Femur (tissue), 1 donor: ENCODE measurements at places on chromosomes 2 and 18.

DNA sequence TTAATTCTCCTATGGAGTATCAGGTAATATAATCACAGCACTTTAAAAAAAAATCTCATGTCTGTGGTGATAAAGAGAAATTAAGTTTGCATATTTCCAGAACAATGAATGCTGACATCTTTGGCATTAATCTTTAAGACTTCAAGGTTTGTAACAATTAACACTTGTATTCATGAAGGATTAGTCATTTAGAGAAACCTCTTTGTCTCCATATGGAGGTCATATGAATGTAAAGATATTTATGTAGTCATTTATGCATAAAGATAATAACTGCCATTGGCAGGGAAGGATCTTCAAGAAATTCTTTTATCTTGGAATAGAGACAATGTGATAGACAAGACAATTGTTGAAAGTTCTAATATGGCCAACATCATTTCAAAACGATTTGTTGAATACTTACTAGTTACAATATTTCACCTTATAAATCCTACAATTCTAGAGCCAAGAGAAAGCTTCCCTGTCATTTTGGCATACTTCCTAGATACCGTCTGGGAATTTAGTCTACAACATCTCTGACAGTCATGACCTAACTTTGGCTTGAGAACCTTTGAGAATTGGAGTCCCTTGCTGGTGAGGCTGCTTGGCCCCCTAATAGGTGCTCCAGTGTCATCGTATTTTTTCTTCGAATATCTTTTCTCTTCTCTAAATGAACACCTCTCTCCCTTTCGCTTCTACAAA lies 33.6 kb downstream of the RASGRP3 start:
- DNase-seq: no peak

- no peak for DNase-seq
These were observed 416.5 kb downstream of the SLC4A3 start for GRCh38 chr2:220043990-220044335.

DNA sequence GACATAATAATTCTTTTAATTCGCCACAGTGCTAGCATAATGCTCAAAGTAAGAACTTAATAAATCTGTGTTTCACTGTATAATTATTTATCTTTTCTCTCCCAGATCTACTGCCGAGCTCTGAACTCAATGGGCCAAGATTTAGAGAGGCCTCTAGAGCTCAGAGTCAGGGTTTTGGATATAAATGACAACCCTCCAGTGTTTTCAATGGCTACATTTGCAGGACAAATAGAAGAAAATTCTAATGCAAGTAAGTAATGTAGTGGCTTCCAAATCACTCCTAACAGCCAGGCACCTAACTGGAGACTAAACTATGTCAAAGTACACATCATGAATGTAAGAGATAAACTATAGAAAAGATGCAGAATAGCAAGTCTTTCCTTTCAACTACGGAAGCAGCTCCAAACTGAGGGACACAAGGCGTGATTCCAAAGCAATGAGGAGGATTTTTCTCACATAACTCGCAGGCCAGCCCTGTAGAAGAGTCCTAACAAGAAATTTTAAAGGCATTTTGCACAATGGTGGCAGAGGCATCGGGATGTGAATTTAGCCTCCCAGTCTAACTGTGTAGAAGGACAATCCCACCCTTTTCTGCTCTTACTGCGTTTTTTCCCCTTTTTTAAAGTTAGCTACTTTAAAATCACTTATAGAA lies 12.0 kb downstream of the DSG1 start:
- no peak for DNase-seq

GRCh38 chr2:88737385-88737784 lies 45.9 kb downstream of the RPIA start:
- DNase-seq: no peak

DNA sequence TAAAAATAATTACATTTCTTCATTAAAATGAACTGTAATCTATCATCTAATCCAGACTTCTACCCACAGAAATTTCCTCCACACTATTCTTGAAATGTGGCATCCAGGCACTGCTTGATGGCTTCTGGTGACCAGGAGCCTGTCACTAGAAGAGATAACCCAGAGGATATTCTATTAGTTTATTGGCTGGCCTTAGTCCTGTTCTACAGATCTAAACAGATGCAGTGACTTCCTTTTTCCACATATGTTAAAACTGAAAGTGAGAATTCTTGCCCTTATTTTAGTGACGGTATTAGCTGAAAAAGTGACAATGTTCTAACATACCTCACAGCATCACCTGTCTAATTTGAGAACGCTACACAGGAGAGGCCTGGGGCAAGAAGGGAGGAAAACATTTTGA lies 775.4 kb downstream of the TSN start:
- no peak for DNase-seq

- peak; percentile 31 for DNase-seq
These were observed 25.7 kb upstream of the FAM178B start for GRCh38 chr2:97011977-97012569.

DNA sequence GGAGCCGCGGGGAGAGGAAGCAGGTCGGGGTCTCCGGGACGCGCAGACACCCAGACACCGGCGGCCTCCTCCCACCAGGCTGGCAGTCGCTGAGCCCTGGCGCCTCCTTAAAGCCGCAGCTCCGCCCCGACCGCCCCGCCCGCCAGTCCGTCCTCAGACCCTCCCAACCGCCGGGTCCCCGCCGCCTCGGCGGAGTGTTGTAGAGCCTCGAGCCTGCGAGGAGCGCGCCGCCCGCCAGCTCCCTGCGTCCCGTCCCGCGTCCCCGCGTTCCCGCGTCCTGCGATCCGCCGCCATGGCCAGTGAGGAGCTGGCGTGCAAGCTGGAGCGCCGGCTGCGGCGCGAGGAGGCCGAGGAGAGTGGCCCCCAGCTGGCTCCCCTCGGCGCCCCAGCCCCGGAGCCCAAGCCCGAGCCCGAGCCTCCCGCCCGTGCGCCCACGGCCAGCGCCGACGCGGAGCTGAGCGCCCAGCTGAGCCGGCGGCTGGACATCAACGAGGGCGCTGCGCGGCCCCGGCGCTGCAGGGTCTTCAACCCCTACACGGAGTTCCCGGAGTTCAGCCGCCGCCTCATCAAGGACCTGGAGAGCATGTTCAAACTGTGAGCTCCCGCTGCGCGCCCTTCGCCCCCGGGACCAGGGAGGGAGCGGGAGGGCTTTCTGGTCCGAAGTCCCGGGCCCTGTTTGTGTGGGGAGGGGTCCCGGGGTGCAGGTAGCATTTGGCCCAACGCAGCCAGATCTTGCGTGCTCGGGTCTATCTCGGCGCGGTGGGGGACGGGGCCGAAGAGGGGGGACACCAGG lies at the start of gene EFHD1:
Gene EFHD1, plus strand, starts transcription at position 192 of the 793 bp plus-strand sequence. Its CDS starts 101 bp downstream, at position 293.
- peak; percentile 89 for DNase-seq

GRCh38 chr2:792687-793086 lies 115.5 kb upstream of the TMEM18 start:
- DNase-seq: no peak
